ENCODE measurements at places on chromosomes 1 and 21. TPM values are rescaled to one million over a fixed set of nuclear protein-coding genes. Genes with fewer than 3 reads are reported as not detected.

The PLA2G2D gene
- not detected for total RNA-seq

The HAPLN2 gene
- total RNA-seq, result not detected

The ADAMTS4 gene
- total RNA-seq, result 90.2 TPM

The MAB21L3 gene
- total RNA-seq, result not detected

The EPB41 gene
- 51.0 TPM for total RNA-seq

The ILDR2 gene
- 0.14 TPM for total RNA-seq

The GJA8 gene
- total RNA-seq, result not detected

The CNIH3 gene
- 0.72 TPM for total RNA-seq

The SAMSN1 gene
- 3.6 TPM for total RNA-seq

The ZSWIM5 gene
- total RNA-seq, result 0.65 TPM

The SHE gene
- total RNA-seq, result 77.0 TPM

The TIAM1 gene
- total RNA-seq, result 0.14 TPM

The VAV3 gene
- total RNA-seq, result 2.8 TPM

The TBX15 gene
- under 0.01 TPM for total RNA-seq

The ARL8A gene
- total RNA-seq, result 22.5 TPM

The SMCP gene
- total RNA-seq, result not detected

The PTAFR gene
- 0.14 TPM for total RNA-seq

The RGS1 gene
- total RNA-seq, result not detected

The NADK gene
- 64.9 TPM for total RNA-seq

The THEM5 gene
- total RNA-seq, result not detected

The RGS16 gene
- not detected for total RNA-seq

The INSRR gene
- not detected for total RNA-seq

The CFHR4 gene
- not detected for total RNA-seq

The ZNF683 gene
- not detected for total RNA-seq

The LRRC39 gene
- 0.43 TPM for total RNA-seq

The LRRC41 gene
- total RNA-seq, result 65.7 TPM

The CD1C gene
- not detected for total RNA-seq

The C1orf52 gene
- total RNA-seq, result 18.3 TPM

The CFHR1 gene
- not detected for total RNA-seq

The ZZZ3 gene
- 103 TPM for total RNA-seq

The TSPAN1 gene
- 0.80 TPM for total RNA-seq

The USH2A gene
- not detected for total RNA-seq

The PRRX1 gene
- total RNA-seq, result 4.4 TPM

The ESPN gene
- total RNA-seq, result 0.65 TPM

The KCNH1 gene
- under 0.01 TPM for total RNA-seq

The PRKAA2 gene
- total RNA-seq, result 11.2 TPM

The C1QA gene
- total RNA-seq, result not detected

The GNAT2 gene
- total RNA-seq, result 0.13 TPM

The CELA2B gene
- not detected for total RNA-seq

The AMIGO1 gene
- 0.80 TPM for total RNA-seq

The RAB29 gene
- total RNA-seq, result 23.9 TPM

The KLHL20 gene
- total RNA-seq, result 32.3 TPM

The BARHL2 gene
- total RNA-seq, result not detected

Data from thoracic aorta endothelial cell (primary cell).